ENCODE measurements at places on chromosomes 7 and 10. TPM values are rescaled to one million over a fixed set of nuclear protein-coding genes. Genes with fewer than 3 reads are reported as not detected.

KAZALD1 gene
- total RNA-seq, result 5.4 TPM

FGFR2 gene
- 49.9 TPM for total RNA-seq

ELOVL3 gene
- 0.61 TPM for total RNA-seq

HKDC1 gene
- total RNA-seq, result not detected

SRRM3 gene
- total RNA-seq, result 49.3 TPM

RELN gene
- 0.95 TPM for total RNA-seq

ITPRID1 gene
- not detected for total RNA-seq

KCP gene
- not detected for total RNA-seq

MDFIC gene
- 50.2 TPM for total RNA-seq

CALHM1 gene
- not detected for total RNA-seq

SEMA3A gene
- 1.3 TPM for total RNA-seq

HGF gene
- 3.7 TPM for total RNA-seq

ACBD7 gene
- total RNA-seq, result 1.4 TPM

PNLIPRP3 gene
- total RNA-seq, result not detected

STRIP2 gene
- 4.2 TPM for total RNA-seq

TMEM213 gene
- total RNA-seq, result not detected

SEMA3E gene
- 0.15 TPM for total RNA-seq

HSPA12A gene
- total RNA-seq, result 28.9 TPM
